ENCODE measurements at places on chromosomes 11 and 22. TPM values are rescaled to one million over a fixed set of nuclear protein-coding genes. Genes with fewer than 3 reads are reported as not detected.

GRCh38 chr11:71302534-71302909 is 50.1 kb upstream of the SHANK2 start:
- DNase-seq: no peak

- DNase-seq: no peak
Measured at GRCh38 chr11:133896642-133897330, 51.5 kb upstream of the SPATA19 start.

GRCh38 chr11:122367809-122368231 is 251.8 kb upstream of the BLID start:
- DNase-seq: no peak

DNA sequence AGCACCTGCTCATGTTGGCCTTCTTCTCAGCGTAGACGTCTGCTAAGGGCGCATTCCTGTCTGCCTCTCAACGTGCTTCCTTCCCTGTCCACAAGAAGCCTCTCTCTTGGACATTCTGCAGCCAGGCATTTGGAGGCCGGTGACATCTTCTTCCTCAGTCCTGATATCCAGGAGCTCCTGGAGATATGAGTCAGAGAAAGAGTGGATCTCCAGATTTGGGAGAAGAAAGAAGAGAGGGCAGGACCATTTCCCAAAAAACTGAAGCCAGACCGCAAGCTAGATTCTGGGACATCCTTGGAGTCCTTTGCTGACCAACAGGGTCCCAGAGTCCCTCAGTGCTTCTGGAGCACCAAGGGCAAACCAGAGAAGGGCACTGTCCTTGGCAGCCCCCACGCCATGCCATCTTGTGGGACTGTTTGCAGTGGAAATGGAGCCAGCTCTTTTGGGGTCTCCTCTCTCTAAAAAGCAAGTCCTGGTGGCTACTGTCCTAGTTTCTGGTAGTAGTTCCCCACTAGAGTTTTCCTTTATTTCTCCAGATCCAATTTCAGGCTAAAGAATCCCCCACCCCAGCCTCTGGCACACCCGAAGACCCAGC is 36.1 kb upstream of the SYT13 start:
- no peak for DNase-seq

GRCh38 chr11:115706626-115707135 is 202.5 kb upstream of the CADM1 start:
- DNase-seq: no peak

DNA sequence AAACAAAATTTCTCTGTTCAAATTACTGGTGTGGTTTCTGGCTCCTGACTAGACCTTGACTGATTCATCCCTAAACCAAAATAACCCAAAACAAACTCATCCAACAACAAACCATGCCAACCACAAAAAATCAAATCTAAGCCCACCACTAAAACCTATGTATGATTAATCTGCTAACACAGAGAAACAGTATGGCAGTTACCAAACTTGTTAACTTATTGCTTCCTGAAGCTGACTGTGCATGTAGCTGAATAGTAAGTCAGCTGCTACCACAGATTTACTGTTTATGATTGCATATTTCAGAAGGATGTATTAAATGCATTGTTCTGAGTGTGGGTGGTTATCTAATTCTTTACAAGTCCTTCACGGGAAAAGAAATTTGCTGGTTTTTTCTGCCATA is 231.1 kb downstream of the SWAP70 start:
- DNase-seq: no peak

DNA sequence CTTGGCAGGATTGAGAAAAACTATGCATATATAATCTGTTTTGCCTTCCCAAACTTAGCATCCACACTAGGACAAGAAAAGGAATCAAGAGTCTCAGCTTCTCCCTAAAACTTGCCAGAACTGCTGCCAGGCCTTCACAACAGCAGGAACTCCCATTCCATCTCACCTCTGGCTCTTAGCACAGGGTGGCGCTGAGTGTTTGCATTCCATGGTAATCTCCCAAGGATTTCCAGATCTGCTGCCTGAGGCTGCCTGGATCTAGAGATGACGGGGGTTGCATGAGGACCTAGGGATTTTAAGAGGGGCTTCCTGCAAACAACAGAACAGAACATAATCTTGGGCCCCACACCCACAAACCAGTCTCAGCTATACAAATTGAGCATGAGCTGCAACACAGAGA is 87.1 kb upstream of the OPCML start:
- no peak for DNase-seq

DNA sequence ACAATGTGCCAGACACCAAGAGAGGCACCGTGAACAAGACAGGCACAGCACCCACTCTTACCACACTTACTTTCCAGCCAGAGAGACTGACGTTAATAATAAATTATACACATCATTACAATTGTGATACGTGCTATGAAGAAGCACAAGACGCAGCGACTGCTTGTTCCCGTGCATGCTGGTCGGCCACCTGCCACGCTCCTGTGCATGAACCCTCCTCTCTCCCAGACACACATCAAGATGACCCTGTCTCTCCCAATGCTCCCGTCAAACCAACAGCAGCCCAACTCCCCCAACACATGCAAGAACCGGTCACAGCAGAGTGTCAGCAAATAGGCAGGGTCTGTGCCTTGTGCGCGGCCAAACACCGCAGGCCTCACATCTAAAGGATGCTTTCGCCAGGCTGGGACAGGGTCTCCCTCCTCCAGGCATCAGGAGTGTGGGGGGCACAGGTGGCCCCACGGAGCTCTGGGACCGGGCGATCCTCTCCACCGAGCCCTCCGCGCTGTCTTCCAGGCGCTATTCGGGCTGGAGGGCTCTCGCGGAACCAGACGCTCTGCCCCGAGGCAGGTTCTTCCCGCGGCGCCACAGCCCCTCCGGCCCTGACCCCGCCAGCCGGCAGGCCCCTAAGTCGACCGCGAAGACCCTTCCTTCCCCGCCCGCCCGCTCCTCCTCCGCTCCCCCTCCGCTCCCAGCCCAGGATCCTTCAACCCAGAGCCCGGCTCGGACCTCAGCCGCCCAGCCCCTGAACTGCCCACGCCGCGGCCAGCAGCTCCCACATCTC is 533 bp downstream of the SERGEF start:
- DNase-seq: no peak

DNA sequence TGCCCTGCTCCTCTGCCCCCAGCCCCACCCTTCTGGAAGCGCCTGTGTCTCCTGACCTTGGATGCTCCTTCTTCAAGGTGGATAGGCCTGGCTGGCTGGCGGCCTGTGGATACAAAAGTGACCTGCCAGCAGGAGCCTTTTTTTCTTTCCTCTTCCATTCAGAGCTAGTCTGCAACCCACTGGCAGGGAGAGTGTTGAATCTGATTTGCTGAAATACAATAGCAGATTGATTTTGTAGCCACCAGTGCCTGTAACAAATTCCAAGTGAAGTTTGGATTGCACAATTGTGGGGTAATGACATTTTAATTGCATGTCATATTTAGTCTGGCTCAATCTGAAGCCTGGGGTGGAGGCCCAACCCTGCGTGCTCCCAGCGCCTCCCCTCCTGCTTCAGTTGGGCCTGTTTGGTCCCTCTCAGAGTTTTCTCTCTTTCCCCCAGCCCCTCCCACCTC is 97.2 kb downstream of the GRIK4 start:
- DNase-seq: no peak

- no peak for DNase-seq
Measured at GRCh38 chr11:32098142-32098903, 7.4 kb downstream of the RCN1 start.

DNA sequence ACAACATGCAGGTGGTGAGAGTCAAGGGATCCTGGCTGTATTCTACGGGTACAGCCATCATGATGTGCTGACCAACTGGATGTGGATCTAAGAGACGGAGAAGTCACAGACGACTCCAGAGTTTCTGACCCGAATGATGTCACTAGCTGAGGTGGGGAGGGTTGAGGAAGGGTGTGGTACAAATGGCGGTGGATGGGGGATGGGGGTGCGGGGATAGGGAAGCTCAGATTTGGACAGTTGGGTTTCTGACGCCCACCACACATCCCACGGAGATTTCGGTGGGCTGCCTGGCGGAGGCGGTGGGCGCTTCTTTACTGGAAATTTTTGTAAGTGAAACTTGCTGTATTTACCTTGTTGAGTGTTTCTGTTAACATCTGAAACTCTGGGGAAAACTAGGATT is 126.7 kb downstream of the OSBP2 start:
- no peak for DNase-seq

DNA sequence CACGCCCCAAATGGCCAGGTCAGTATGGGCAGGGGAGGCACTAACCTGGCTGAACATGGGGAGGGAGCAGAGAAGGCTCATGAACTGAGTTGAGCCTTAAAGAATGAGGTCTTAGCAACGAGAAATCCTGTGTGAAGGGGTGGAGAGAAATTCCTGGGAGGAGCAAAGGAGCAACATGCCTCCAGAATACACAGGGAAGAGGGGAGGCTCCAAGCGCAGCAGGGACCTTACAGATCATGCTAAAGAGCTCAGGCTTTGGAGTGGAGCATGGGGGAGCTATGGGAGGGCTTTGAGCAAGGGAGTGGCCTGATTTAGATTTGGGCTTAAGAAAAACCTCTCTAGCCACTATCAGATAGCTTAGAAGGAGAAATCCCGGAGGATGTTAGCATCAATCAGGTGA is 88.1 kb downstream of the MN1 start:
- no peak for DNase-seq

- no peak for DNase-seq
Measured at GRCh38 chr11:73384125-73384441, 7.9 kb downstream of the RELT start.

- DNase-seq: no peak
Measured at GRCh38 chr11:27087432-27087831, 46.8 kb downstream of the BBOX1 start.

DNA sequence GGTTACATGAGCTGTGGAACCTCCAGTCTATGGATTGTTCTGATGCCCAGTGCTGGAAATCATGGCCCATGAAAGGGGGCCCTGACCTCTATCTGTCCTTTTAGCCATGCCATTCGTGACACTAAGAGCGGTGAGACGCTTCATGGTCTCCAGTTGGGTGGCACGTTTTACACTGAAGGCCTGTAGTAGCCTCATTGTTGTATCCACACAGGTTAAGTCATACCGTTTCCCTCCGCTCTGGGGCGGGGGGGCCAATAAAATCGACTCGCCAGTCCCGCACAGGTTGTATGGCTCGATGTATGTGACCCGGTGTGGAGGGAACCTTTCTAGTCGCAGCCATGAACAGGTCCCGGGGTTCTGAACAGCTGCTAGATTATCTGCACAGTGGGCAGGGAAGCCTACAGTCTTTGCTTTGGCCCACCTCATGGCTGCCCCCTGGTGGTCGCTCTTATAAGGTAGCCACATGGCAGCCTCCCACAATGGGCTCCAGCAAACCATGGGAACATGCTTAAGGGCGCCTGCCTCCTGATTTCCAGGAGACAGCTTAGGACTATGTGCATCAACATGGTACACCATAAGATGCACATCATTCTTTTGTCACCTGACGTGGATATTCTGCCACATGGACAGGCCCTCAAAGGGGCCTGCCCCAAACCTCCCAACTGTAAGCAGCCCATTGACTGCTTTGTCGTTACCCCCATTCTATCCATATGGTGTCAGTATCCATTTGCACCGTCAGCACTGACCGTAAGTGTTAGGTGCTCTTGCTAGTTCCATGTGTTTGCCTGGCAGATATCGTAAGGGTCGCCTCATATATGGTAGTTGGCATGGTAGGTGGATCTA is 19.7 kb upstream of the APOL3 start:
- DNase-seq: peak; percentile 42

DNA sequence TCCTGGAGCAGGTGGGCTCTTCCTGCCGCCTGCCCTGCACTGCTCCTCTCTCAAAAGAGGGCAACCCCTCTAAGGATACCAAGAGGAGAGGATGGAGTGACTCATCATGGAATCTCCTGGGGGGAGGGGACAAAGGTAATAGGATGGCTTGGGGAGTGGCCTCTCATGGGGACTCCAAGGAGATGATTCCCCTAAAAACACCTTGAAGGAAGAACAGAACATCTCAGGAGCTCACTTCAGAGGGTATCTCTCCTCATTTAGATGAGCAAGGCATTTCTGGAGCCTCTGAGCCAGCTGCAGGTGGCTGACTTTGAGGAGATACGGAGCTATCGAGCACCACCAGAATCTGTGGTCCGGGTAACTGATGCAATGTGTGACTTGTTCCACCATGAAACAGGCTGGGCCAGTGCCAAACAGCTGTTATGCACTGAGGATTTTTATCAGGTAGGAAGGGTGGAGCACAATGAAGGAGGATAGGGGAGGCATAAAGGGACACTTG is 40.2 kb downstream of the RRP8 start:
- no peak for DNase-seq

GRCh38 chr11:72452495-72452894 is 18.2 kb upstream of the CLPB start:
- DNase-seq: no peak

Gene PRDX5
- total RNA-seq: 267 TPM

Gene PRR5
- 26.9 TPM for total RNA-seq

Gene XKR3
- not detected for total RNA-seq

Gene MRGPRX1
- total RNA-seq: not detected

Gene IFT27
- 23.2 TPM for total RNA-seq

Gene LGR4
- 7.1 TPM for total RNA-seq
